T-helper 2 cell treated with Interferon-gamma antibody and Interleukin-4, amounts not matched to agents 5 μg/mL and 100 μg/mL, for 36 hours (primary cell): ENCODE measurements at places on chromosomes 16 and 17.

- H3K27me3 ChIP-seq, result peaks cover 6% of the 10 kb centered on the region
- H3K36me3 ChIP-seq, result peaks cover 47% of the 10 kb centered on the region
- no peak for DNase-seq
- peak overlapping the region; percentile 94 for H3K27ac ChIP-seq
Observed at GRCh38 chr17:81509972-81510784, 2.4 kb downstream of the ACTG1 start.

- no peak overlapping the region for H3K27ac ChIP-seq
- H3K4me3 ChIP-seq, result no peak overlapping the region
- peaks cover 22% of the 10 kb centered on the region for H3K27me3 ChIP-seq
Observed at GRCh38 chr17:32285746-32286517, 20.3 kb downstream of the RHBDL3 start.

DNA sequence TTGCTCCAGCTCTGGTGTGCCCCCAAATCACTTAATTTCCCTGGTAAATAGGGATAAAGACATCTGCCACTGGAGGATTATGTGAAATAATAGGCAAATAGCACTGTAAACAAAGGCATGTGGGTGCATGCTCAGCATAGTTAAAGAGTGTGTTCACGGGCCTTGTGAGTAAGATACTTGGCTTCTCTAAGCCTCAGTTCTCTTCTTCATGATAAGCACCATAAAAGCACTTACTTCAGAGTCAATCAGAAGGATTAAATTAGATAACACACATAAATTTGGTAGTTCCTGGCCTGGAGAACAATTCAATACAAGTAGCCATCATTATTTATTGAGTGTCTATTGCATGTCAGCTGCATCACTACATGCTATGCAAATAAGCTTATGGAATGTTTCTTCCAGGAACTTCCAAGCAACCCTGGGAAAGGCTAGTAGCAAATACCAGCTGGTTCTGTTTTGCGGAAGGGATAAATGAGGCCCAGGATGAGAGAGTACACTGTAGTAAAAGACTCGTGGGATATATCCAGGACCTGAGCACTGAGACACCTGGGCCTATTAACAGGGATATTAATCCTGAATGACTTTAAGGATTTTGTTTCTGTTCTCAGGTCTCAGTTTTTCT, 14.5 kb downstream of the CCL11 start:
- peaks cover 5% of the 10 kb centered on the region for H3K4me1 ChIP-seq
- peaks cover 15% of the 10 kb centered on the region for H3K27me3 ChIP-seq
- no peak overlapping the region for H3K4me3 ChIP-seq
- no peak overlapping the region for H3K27ac ChIP-seq
- no peak for DNase-seq

DNA sequence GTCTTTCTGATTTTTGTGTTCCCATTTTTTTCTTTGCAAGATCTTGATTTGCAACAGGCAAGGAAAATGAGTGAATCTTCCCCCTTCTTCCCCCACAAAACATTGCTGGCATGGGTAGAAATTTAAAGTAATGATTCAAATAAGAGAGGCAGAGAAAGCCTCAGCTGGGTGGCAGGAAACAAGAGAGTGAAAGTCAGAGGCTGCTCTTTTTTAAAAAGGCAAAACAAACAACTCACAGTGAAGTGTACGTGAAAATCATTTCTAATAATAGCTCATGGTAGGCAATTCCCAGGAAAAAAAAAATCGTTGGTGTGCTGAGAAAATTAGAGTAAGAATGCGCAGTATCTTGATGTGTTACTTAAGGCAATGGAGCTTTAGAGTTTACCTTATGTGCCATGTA, 229.5 kb downstream of the FTO start:
- no peak overlapping the region for H3K4me3 ChIP-seq
- peaks cover 4% of the 10 kb centered on the region for H3K36me3 ChIP-seq
- no peaks in the 10 kb centered on the region for H3K27me3 ChIP-seq

GRCh38 chr17:71168053-71168741, 952.6 kb upstream of the SOX9 start:
- H3K4me1 ChIP-seq, result no peaks in the 10 kb centered on the region
- H3K27ac ChIP-seq, result no peak overlapping the region
- no peaks in the 10 kb centered on the region for H3K27me3 ChIP-seq
- no peak for DNase-seq
- H3K36me3 ChIP-seq, result no peaks in the 10 kb centered on the region

DNA sequence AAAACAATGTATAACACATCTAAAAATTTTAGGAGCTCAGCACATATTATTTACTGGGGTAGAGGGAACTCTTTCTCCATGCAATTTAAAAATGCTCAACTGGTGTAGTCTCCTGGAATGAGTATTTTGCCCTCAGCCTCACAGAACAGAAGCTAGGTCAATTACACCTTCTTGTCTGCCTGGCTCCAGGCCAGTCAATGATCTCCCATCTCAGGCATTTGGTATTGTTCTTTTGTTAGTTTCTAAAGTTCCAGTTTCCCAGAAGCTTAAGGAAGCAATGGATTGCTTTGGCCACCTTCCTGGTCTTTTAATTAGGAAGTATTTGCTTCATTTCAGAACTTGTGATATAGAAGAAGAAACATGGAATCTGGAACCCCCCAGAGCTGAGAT, 360.3 kb upstream of the ASIC2 start:
- H3K4me1 ChIP-seq, result no peaks in the 10 kb centered on the region
- H3K36me3 ChIP-seq, result no peaks in the 10 kb centered on the region
- DNase-seq, result no peak

GRCh38 chr16:70659546-70659945, 13.2 kb downstream of the IL34 start:
- H3K27ac ChIP-seq, result no peak overlapping the region
- H3K4me3 ChIP-seq, result no peak overlapping the region
- no peaks in the 10 kb centered on the region for H3K4me1 ChIP-seq
- H3K36me3 ChIP-seq, result no peaks in the 10 kb centered on the region

GRCh38 chr16:363766-364490, 6.4 kb downstream of the MRPL28 start:
- no peaks in the 10 kb centered on the region for H3K4me1 ChIP-seq
- peaks cover 10% of the 10 kb centered on the region for H3K36me3 ChIP-seq
- no peak for DNase-seq

DNA sequence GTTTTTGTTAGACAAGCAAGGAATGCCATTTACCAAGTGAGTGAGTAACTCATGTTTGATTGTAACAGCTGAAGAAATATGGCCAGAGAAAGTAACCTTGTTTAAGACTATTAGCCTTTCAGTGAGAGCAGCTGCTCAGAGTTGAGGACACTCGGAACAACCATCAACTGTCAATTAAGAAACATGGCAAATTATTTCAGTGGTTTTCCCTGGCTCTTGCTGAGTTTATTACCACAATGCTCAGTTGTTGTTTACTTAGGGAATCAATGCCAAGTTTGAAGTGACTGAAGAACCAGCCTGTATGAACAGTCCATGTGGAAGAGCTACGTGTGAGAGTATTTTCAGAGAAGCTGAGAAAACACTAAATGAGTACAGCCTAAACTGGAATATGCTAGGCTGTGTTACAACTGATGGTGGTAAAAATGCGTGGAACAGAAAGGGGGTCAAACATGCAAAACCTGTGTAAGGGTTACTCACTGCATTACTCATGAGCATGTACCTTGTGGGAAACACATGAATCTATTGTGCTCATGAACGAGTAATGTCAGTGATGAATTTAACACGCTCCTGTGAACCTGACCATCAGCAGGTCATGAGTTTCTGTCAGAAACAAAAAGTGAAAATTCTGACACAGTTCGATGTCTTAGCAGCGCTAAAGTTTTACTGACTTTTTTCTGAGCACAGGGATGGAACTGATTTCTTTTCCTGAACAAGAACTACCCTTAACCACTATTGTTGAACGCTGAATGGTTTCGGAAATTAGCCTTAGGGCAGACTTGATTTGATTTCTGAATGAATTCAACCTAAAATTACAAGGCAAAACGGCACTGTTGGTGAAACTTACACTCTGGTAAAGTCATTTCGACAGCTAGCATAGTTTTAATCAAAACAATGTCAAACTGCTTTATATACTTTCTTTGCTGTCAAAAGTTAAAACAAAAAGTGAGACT, 33.5 kb downstream of the GNA13 start:
- DNase-seq, result no peak
- no peak overlapping the region for H3K27ac ChIP-seq
- H3K36me3 ChIP-seq, result peaks cover 29% of the 10 kb centered on the region
- peaks cover 55% of the 10 kb centered on the region for H3K4me1 ChIP-seq
- H3K27me3 ChIP-seq, result no peaks in the 10 kb centered on the region

- no peak overlapping the region for H3K27ac ChIP-seq
- peak; percentile 11 for DNase-seq
- peaks cover 60% of the 10 kb centered on the region for H3K27me3 ChIP-seq
- H3K36me3 ChIP-seq, result no peaks in the 10 kb centered on the region
- H3K4me3 ChIP-seq, result peak overlapping the region; percentile 10
Observed at GRCh38 chr17:73166731-73167581, 2.1 kb downstream of the SSTR2 start.

DNA sequence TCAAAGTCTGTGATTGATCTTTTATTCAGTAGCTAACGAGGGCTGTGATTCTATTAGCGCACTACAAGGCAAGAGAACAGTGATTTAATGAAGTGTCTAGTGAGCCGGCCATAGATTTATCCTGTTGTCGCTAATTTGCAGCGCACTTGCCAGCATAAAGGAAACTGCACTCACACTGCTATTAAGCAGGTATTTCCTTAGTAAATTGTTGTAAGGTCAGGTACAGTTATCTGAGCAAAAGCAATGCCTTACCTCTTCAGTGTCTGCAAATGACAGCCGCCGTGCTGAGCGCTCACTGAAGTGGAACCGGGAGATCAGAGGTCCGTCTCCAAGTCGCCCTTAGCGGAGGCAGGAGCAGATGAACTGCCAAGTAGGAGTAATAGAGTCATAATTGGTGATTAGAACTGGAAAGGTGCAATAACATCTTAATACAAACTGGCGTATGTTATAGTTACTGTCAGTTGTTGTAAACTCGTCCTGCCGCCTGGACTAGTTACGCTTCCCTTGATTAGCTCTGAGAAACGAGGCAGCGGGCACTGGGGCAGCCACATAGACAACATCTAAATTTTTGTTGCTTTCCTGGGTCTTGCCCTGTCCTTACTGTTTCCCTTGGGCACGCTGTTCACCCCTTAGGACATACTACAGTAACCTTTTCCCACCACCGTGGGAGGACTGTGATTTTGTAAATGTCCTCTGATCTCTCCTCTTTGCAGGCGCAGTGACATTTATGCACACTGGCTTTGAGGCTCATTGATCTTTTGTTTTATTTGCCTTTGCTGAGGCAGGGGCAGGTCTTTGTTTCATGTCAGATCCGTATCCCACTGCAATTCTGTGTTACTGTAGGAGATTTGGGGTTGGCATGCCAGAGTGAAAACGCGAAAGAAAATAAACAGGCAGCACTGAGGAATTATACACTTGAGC, 363.1 kb downstream of the WWOX start:
- no peaks in the 10 kb centered on the region for H3K4me1 ChIP-seq
- no peaks in the 10 kb centered on the region for H3K36me3 ChIP-seq
- H3K27ac ChIP-seq, result no peak overlapping the region
- H3K4me3 ChIP-seq, result no peak overlapping the region
- H3K27me3 ChIP-seq, result no peaks in the 10 kb centered on the region

DNA sequence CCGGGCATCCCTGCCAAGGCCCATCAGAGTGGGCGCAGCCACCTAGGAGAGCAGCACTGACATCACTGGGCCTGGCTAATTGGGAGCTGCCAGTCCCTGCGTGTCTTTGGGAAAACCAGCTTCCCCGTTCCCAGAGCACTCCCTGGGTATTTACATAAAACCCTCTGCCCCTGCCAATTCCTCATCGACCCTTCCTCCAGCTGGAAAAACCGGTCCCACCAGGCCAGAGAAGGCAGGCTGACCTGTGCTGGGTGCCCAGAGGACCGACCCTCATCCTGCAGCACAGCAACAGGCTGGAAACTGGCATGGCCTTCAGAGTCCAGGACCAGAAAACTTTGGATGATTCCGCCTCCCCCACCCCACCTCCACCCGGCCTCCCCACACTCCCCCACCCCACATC, 8.2 kb upstream of the FOXN1 start:
- H3K4me1 ChIP-seq, result no peaks in the 10 kb centered on the region
- DNase-seq, result no peak
- H3K36me3 ChIP-seq, result no peaks in the 10 kb centered on the region
- H3K27ac ChIP-seq, result no peak overlapping the region
- H3K4me3 ChIP-seq, result no peak overlapping the region

GRCh38 chr17:29557739-29558116, 9.1 kb downstream of the ABHD15 start:
- peaks cover 14% of the 10 kb centered on the region for H3K4me1 ChIP-seq
- H3K4me3 ChIP-seq, result no peak overlapping the region
- peaks cover 22% of the 10 kb centered on the region for H3K36me3 ChIP-seq
- DNase-seq, result no peak
- no peaks in the 10 kb centered on the region for H3K27me3 ChIP-seq

- H3K4me3 ChIP-seq, result no peak overlapping the region
- H3K27ac ChIP-seq, result no peak overlapping the region
- H3K27me3 ChIP-seq, result no peaks in the 10 kb centered on the region
- no peak for DNase-seq
- H3K36me3 ChIP-seq, result no peaks in the 10 kb centered on the region
Observed at GRCh38 chr16:63978240-63978639, 1143.6 kb downstream of the CDH11 start.

GRCh38 chr16:65384441-65384840, 262.6 kb upstream of the CDH11 start:
- no peak overlapping the region for H3K4me3 ChIP-seq
- no peak overlapping the region for H3K27ac ChIP-seq
- no peaks in the 10 kb centered on the region for H3K27me3 ChIP-seq
- no peaks in the 10 kb centered on the region for H3K4me1 ChIP-seq
- no peak for DNase-seq
- no peaks in the 10 kb centered on the region for H3K36me3 ChIP-seq

DNA sequence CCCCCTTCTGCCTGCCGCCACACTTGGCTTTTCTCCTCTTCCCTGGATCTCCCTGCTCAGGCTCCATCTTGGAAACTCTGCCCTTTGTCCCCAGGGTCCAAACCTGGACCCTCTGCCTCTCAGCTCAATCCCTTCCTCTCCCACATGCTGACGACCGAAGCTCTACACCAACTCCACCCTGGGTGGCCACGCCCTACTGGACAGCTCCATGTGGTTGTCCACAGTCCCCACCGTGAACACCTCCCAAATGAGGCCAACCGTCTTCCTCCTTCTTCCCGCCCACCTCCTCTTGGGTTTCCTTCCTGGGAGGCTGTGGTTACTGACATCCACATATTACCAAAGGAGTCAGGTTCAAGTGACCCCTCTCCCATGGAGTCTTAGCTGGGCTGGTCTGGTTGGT, 22.6 kb upstream of the MLKL start:
- no peaks in the 10 kb centered on the region for H3K36me3 ChIP-seq
- no peaks in the 10 kb centered on the region for H3K4me1 ChIP-seq
- no peaks in the 10 kb centered on the region for H3K27me3 ChIP-seq
- no peak overlapping the region for H3K4me3 ChIP-seq
- no peak for DNase-seq

- no peak overlapping the region for H3K4me3 ChIP-seq
- H3K27ac ChIP-seq, result no peak overlapping the region
- no peaks in the 10 kb centered on the region for H3K36me3 ChIP-seq
- no peak for DNase-seq
- H3K4me1 ChIP-seq, result no peaks in the 10 kb centered on the region
Observed at GRCh38 chr17:62862251-62862650, 54.1 kb upstream of the MARCHF10 start.

GRCh38 chr16:56421313-56421712, 4.0 kb downstream of the AMFR start:
- H3K27ac ChIP-seq, result no peak overlapping the region
- no peak for DNase-seq
- peaks cover 45% of the 10 kb centered on the region for H3K4me1 ChIP-seq
- H3K27me3 ChIP-seq, result no peaks in the 10 kb centered on the region

GRCh38 chr16:35741546-35741945, 2282.1 kb downstream of the TP53TG3F start:
- no peak for DNase-seq
- no peaks in the 10 kb centered on the region for H3K36me3 ChIP-seq
- H3K27me3 ChIP-seq, result no peaks in the 10 kb centered on the region
- no peaks in the 10 kb centered on the region for H3K4me1 ChIP-seq
- H3K4me3 ChIP-seq, result no peak overlapping the region
- H3K27ac ChIP-seq, result no peak overlapping the region
